ENCODE measurements at places on chromosomes 5 and 9.

DNA sequence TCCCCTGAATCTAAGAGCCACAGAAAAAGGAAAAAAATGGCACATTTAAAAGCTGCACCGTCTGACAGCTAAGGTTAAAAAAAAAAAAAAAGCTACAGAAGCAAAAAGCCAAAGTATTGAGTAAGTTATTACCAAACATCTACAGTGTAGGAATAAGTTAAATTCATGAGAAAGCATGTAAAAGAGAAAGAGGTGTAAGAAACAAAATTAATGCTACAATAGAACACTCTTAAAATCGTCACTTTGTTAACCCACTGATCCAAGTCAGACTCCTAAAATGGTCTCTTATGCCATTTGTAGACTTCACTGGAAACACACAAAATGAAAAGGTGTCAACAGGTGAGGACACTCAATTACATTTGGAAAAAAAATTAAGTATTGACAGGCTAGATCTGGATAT is 120.2 kb downstream of the SSBP2 start:
- no peak for DNase-seq

GRCh38 chr5:82150559-82150958 is 127.6 kb downstream of the RPS23 start:
- no peak for DNase-seq

DNA sequence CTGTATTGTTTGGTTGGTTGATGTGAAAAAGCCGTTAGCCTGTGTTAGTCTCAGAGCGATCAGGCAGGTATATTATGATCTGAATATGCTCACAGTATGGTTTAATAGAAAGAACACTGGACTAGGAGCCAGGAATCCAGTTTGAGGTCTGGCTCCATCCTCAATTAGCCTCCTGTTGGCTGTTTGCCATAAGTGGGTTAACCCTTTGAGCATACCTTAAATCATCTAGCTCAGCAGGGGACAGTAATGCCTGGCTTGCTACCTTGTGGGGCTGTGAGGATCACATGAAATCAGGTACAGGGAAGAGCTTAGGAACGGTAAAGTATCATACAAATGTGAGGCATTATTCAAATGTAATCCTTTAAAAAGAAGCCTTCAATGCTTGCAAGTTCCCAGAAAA is 104.7 kb downstream of the CMYA5 start:
- no peak for DNase-seq

- DNase-seq = no peak
Measured at GRCh38 chr9:14340219-14340873, 26.4 kb upstream of the NFIB start.

DNA sequence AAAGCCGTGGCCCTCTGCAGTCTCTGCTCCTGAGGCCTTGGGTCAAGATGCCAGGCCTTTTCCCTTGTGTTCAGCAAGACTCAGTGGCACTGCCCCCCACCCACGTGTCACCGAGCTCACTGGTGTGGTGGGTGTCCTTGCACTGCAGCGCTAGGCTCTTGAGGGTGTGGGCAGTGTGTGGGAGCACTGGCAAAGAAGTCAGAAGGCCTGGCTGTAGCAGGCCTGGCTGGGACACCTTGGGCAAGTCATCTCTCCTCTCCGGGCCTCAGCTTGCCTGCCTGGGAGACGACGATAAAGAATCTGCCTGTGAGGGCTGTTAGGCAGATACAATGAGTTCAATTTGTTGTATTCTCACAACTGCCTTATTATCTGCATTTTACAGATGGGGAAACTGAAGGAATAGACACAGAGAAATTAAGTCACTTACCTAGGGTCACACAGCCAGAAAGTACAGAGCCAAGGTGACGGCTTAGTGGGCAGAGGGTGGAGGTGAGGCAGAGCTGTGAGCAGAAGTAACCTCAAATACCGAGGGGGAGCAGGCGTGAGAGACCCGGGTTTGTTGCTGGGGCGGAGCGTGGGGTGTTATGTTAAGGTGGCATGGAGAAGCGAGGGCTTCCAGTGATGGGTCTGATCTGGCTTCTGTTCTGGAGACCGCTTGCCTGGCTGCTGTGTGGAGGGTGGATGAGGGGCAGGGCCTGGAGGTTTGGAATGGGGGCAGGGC is 1.4 kb downstream of the TSPAN17 start:
- DNase-seq = no peak

GRCh38 chr5:38757451-38758245 is 88.2 kb upstream of the OSMR start:
- no peak for DNase-seq

GRCh38 chr5:140181002-140181483 is 6.1 kb downstream of the CYSTM1 start:
- no peak for DNase-seq

DNA sequence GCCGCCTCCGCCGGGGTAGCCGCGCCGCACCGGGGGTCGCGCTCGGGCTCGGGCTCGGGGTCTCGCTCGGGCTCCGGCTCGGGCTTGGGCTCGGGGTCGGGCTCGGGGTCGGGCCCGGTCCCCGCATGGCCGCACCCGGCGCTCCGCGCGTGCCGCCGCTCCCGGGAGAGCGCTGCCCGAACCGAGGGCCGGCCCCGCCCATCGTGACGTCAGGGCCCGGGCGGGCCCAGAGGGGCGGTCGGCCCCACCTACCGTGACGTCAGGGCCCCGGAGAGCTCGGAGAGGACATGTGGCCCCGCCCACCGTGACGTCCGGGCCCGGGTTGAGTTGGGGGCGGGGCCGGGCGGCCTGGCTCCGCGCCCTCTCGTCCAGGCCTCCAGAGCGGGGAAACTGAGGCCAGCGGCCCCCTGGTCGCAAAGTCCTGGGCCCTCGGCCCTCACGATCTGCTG is at the start of gene NSMF:
TSS of gene NSMF (minus strand) at position 183 of the 449 bp plus-strand sequence. CDS start 232 bp downstream, outside the sequence.
- peak; percentile 98 for DNase-seq

- no peak for DNase-seq
Measured at GRCh38 chr9:130443840-130444492, 795 bp upstream of the ASS1 start.

DNA sequence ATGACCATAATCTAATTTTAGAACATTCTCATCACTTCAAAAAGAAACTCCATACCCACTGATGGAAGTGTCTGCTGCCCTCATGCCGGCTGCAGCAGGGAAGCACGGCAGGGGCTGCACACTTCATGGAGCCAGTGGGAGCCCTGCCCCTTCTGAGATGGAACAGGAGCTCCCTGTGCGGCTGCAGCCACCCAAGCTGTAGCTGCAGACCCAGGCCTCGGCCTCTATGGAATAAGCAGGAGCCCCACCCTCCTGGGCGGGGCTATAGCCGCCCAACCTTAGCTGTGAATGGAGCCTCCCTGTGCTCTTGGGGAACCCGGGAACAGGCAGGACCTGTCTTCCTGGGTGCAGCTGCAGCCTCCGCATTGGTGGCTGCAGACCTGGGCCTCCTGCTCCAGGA is 128.5 kb downstream of the NUDT12 start:
- no peak for DNase-seq

GRCh38 chr9:75490326-75490725 is 400.1 kb upstream of the PCSK5 start:
- peak; percentile 2 for DNase-seq

GRCh38 chr9:21688108-21689102 is 114.0 kb upstream of the MTAP start:
- no peak for DNase-seq

- DNase-seq = peak; percentile 62
Measured at GRCh38 chr5:137146402-137146890, 352.7 kb downstream of the SPOCK1 start.

DNA sequence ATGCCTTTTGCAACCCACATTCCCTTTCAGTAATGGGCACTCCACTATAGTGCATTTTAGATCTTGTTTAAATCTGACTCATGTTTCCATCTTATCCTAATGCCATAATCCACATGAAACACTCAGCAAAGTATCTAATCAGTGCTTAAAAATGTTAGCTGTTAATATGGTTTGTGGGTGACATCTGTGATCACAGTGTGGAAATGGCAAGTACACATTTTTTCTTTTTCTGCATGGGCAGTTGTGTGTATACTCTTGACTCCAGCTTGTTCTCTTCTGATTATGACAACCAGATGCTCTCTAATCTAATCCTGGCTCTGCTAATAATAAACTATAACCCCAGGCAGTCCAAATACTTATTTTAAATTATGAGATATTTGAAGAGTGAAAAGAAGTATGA is 103.3 kb downstream of the EDIL3 start:
- no peak for DNase-seq

GRCh38 chr5:117594166-117594565 is 1019.5 kb upstream of the SEMA6A start:
- DNase-seq = no peak

DNA sequence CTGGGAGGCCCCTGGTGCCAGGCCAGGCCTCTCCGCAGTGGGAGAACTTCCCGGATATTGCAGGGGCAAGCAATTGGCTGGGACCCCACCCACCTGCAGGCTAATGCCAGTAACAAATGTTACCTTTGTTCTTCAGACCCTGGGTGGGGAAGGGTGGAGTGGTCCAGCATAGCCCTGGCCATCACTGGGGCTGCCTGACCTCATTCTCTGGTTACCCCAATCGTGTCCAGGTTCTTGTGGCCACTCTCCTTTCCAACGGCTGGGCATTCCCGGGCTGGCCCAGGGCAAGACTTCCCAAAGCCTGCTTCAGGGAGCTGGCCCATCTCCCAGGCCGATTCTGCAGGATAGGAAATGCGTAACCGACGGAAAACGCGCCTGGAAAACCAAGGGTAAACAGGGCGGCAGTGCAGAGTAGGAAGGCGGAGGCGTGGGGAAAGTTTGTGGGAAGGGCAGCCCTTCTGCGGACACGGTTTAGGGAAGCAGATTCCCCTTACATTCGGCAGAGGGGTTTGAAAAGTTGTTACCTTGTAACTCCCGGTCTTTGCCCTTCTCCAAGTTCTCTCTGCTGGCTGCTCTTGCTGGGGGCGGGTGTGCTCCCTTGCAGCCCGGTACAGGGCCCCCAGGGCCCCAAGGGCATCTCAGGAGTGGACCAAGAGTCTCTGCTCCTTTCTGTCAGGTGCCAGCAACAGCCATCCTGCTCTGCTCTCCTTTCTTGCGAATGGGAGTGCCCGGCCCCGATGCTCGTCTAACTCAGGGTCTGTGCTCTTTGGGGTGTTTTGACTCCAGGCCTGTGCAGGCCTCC is 3.5 kb downstream of the NRARP start:
- peak; percentile 32 for DNase-seq

- no peak for DNase-seq
Measured at GRCh38 chr5:127988146-127988760, 95.3 kb upstream of the SLC12A2 start.

GRCh38 chr5:139199321-139199720 is 1.2 kb upstream of the SIL1 start:
- DNase-seq = no peak

DNA sequence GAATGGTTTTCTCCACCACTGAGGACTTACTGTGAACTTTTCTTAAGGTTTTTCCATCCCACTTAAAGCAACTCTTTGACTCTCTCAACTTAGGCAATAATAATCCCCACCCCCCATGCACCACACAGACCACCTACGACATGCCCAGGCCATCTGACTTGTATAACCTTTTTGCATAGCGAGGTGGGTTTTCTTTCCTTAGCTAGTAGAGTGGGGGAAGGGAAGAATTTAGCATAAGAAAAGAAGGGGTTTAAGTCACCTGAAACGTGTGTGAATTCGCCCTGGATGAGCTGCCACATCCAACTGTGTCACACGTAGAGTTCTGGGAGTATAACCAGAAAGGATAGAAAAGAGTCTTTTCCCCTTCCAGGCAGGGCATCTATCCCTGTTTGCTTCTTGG is 262.7 kb downstream of the YTHDC2 start:
- DNase-seq = no peak

DNA sequence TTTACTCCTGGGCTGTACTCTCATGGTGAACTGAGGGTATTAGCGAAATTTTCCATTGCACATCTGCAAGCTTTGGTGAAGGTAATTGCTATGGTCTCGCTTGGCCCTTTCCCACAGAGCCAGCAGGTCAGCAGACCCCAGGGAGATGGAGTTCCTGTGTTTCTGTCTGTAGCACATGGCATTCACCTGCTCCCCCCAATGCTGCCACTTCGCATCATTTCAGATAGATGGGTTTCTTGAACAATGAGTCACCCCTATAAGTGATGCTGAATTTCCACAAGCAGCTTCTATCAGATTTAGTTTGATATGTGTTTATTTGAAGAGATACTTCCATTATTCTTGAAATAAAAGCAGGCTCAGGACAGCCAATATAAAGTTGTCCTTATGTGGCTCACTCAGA is 117.8 kb downstream of the ERCC6L2 start:
- no peak for DNase-seq

GRCh38 chr5:120258123-120258522 is 206.0 kb upstream of the PRR16 start:
- DNase-seq = peak; percentile 24

- no peak for DNase-seq
Measured at GRCh38 chr5:59358005-59358861, 535.3 kb downstream of the PDE4D start.

GRCh38 chr5:91367344-91367743 is 15.8 kb downstream of the ARRDC3 start:
- DNase-seq = no peak

DNA sequence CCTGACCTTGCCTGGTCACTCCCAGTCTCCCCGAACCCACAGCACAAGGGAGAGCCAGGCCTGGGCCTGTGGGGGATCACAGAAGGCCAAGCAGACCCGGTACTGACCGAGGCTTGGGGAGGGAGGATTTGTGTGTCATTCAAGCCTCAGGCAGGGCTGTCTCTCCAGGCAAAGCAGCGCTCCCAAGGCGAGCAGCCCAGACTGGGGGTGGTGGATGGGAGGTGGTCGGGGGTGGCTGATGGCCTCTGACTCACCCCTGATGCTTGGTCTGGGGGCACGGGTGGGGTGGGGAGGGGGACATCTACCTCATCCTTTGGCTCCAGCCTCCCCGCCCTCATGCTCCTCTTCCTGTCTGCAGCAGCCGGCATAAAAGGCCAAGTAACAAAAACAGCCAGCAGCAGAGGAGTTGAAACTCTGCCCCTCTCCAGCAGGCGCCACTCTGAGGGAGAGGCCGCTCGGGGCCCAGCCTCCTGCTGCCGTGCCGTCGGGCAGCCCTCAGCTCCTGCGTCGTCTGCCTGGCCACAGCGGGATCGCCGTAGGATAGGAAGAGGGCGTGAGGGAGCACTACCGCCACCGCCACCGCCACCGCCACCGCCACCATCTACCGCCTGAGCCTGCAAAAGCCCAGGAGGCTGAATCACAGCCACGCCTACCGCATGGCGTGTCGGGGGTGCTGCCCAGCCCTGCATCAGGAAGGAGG is 166.0 kb downstream of the OLFM1 start:
- DNase-seq = no peak

DNA sequence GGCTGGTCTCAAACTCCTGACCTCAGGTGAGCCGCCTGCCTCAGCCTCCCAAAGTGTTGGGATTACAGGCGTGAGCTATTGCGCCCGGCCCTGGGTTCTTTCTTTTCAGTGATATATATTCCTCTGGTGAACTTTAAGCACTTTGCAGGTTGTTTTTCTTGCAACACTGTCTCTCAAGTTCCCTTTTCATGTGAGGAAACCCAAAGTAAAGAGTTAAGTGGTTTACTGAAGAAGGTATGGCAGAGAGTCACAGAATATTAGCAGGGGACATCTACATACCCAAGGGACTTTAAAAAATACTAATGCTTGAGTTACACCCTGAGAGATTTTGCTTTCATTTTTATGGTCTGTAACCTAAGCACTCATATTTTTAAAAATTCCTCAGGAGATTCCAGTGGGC is 6.7 kb upstream of the GAPT start:
- no peak for DNase-seq

GRCh38 chr5:17238521-17239041 is 21.1 kb downstream of the BASP1 start:
- DNase-seq = no peak

Measured in midbrain (tissue), 1 donor.